Motor neuron (in vitro differentiated cells): ENCODE measurements at places on chromosomes 4 and X.

DNA sequence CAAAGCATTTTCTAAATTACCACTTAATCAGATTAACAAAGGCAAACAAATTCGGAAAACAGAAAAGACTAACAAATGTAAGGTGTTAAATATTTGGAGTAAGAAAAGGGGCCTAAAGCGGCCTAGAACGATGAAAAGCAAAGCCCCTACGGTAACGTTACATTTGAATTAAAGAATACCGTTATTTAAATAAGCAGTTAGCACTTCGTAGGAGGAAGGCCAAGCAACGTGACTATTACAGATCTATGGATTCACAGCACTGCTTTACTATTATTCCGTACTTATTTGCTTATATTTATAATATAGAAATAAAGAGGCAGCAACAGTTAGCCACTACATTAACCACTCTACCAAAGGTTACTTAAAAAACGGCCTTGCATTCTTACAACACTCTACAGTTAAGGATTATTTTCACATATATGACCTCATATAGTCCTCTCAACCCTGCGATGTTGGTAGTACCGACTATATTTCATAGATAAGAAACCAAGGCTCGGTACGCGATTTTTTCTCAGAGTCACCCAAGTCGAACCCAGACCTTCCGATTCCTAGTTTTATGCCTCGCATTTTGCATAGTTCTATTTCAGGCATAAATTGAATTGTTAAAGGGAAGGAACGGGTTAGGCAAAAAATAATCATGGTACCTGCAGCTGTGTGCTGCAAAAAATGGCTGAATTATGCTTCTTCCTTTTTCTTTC lies 2.9 kb downstream of the KLHL15 start:
- no peak for ATAC-seq

DNA sequence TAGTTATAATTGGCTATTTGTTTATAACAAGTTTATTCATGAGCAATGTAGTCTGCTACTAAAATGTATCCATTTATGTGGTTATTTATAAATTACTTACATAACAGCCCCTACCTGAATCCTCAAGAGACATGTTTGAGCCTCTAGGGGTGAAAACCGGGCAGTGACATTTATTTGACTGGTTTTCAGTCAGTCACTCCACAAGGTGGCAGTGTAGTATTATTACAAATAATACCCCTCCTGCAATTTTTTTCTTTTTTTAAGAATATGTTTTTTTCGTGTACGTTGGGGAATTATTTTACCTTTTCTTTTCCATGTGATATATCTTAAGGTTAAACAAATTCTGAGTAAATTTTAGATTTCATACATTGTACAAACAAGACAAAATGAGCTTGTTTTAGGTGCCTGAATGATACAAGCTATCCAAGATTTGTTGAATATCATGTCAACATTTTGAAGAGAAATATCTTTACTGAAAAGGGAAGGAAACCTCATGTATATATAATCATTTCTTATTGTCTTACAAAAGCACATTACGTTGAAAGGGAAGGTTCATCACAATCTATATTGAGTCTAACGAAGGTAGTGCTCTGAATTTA lies 598.7 kb upstream of the TECRL start:
- ATAC-seq = no peak

- ATAC-seq = peak; percentile 35
Observed at GRCh38 chr4:2792711-2793585, at the start of gene SH3BP2. Gene SH3BP2, plus strand, starts transcription at chr4:2793085. Its CDS starts 27,533 bp downstream, at chr4:2820618.

DNA sequence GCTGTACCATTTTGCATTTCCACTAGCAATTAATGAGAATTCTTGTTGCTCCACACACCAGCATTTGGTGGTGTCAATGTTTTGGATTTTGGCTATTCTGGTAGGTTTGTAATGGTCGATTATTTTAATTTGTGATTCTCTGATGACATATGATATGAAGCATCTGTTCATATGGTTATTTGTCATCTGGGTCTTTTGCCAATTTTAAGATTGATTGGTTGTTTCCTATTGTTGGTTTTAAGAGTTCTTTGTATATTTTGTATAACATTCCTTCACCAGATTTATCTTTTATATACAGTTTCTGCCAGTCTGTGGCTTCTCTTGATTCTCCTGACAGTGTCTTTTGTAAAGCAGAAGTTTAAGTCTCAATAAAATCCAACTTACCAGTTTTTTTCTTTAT lies 18.5 kb upstream of the BDH2 start:
- no peak for ATAC-seq

DNA sequence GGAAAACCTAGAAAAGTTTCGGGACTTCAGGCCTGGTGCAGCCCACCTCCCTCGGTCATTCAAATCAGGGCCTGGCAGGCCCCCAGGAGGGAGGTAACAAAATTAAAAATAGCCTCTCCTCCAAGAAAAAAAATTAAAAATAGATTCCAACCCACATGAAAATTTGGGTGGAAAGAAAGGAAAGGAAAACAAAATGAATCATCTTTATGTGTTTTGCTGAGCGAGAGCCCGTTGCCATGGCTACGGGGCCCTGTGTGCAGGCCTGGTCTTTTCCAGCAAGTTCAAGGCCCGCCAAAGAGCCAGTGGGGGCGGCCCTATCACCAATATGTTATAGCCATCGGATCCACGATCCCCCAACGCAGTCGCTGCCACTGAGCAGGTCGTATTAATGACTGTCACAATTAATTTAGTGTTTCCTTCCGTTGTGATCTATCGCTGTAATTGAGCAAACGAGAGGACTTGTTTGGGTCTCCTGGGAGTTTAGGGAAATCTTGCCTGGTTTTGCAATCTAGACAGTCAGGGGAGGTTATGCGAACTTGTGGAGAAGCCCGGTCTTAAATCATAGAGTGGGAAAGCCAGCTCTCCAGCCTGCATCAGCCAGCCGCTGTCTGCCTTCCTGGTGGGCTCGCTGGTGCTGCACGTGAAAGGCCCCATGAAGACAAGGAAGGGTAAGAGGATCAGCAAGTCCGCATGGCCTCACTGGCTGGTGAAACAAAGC lies 452.4 kb downstream of the BCOR start:
- peak; percentile 91 for ATAC-seq
